ENCODE measurements at places on chromosomes 7 and 10.
A peak's percentile ranks its signal among the peaks of the same experiment; 100 is the strongest.

DNA sequence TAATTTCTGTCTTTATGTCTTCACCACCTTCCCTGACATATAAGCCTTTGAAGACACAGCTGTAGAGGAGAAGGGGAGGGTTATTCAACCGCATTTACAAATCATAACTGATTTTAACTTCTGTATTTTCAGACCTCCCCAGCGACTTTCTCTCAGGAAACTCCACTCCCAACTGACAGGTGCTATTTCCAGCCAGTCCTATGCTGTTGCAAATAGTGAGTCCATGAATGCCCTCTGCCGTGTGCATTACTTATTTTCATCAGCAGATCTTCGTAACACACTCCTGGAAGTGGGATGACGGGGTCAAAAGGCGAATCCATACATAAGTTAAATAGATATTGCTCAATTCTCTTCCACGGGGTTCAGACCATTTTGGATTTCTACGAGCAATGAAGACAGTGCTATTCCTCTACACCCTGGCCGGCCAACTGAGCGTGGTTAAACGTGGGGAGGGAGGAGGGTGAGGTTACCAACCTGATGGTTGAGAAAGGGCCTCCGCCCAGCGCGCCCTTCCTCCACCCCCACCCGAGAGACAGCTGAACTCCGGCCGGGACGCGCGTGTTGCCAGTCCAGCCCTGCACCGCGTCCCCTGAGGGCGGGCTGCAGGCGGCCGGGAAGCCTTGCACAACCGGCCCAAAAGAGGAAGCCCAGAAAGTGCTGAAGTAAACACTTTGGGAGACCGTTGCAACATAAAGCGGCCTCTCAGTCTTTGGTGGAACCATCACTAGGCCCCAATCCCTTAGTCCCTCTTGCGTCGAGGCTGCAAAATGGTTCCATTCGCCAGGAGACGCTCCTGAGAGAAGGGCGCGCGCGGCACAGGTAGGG is at the start of gene APBB1IP:
Gene APBB1IP (plus strand): TSS at position 705 of the 825 bp plus-strand sequence. CDS start 53,986 bp downstream, outside the sequence.
- peak; percentile 76 for DNase-seq

DNA sequence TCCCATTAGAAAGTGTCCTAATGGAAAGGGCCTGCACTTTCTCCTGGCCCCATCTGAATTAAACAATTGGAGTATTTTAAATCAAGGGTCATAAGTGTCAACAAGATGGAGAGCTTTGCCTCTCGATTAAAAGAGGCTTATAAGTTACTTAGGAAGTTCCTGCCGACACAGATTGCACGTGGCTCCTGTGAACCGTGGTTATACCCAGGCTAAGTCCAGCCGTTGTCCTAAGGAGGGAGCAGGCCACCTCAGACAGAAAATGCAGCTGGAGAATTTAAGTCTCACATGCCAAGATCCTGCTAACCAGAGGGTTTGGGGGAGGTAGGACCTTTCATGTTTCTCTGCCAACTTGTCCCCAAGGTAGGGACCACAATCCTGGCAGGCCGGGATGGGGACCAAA is 626.5 kb upstream of the GALNT17 start:
- no peak for DNase-seq

DNA sequence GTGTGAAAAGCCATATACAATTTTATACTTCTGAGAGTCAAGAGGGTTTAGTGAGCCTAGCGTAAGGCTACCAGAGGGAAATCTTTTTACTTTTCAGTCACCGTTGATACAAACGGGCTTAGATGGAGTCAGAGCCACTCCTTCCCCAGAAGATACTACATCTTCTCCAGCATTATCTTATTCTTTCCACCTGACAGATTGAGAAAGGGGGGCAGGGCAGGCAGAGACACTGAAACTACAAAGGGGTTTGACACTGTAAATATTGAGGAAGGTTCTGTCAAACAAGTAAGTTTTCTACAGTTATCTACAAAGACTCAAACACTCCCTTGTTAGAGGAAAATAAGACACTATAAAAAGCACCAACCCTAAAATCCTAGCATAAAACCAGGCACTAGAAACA is 100.0 kb downstream of the RELN start:
- no peak for DNase-seq

GRCh38 chr10:2837674-2838073 is 229.7 kb upstream of the PFKP start:
- DNase-seq, result no peak

- no peak for DNase-seq
Measured at GRCh38 chr10:78038105-78038504, 4.4 kb downstream of the RPS24 start.

GRCh38 chr7:148230296-148230695 is 360.3 kb upstream of the C7orf33 start:
- no peak for DNase-seq

DNA sequence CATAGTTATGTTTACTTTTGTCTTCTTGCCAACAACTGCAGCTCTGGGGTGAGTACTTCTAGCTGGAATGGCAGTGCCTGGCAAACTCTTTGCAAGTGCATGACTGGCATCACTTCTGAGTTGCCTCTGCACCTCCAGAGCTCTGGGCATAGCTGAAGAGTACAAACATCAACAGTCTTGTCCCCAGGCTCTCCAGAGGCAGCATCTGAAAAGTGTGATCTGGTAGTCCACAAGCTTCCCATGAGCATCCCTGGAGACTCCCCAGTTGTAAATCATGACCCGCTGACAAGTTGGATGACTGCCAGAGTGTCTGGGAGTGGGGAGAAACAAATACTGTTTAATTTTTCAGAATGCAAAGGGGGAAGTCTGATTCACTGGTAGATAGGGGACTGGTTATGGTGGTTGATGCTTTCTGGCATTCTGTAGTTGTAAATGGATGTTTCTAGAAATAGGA is 138.9 kb upstream of the CDK13 start:
- DNase-seq, result no peak

- no peak for DNase-seq
Measured at GRCh38 chr10:29257106-29257783, 31.6 kb upstream of the LYZL1 start.

GRCh38 chr7:91286432-91286831 is 22.2 kb downstream of the FZD1 start:
- no peak for DNase-seq

DNA sequence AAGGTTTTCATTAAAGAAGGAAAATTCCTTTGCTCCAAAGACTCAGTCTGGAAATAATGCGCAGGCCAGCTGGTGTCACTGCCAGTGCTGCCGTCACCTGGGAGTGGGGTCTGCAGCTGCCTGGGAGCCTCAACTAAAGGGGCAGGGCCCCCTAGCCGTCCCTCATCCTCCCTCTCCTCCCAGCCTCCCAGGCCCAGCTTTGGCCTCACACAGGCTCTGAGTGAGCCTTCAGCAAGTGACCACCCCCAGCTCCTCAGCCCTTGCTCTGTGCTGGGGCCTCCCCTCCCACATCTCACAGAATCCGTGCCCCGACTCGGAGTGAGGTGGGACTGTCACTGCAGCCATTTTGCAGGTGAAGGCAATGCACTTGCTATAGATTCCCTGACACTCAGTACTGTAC is 11.1 kb upstream of the RET start:
- DNase-seq, result no peak

DNA sequence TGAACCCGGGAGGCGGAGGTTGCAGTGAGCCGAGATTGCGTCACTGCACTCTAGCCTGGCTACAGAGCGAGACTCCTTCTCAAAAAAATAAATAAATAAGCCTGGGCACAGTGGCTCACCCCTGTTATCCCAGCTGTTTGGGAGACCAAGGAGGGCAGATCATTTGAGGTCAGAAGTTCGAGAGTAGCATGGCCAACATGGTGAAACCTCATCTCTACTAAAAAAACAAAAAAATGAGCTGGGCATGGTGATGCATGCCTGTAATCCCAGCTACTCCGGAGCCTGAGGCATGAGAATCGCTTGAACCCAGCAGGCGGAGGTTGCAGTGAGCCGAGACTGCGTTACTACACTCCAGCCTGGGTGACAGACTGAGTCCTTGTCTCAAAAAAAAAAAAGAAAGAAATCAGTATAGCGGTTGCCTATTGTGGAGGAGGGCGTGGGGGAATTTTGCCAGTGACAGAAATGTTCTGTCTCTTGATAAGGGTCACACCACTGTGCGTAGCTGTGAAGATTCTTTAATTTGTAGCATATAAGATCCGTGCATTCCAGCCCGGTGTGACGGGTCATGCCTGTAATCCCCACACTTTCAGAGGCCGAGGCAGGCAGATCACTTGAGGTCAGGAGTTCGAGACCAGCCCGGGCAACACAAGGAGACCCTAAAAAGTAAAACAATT is 17.9 kb upstream of the EIF3B start:
- DNase-seq, result no peak

DNA sequence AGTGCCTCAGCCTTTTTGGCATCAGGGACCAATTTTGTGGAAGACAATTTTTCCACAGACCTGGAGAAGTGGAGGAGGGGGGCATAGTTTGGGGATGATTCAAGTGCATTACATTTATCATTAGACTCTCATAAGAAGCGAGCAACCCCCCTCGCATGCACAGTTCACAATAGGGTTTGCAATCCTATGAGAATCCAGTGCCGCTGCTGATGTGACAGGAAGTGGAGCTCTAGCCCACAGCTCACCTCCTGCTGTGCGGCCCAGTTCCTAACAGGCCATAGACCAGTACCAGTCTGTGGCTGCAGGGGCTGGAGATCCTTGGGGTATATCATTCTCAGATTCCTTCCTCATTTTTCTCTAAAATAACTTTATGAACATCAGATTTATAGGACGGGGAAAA is 50.8 kb downstream of the ATAD1 start:
- DNase-seq, result no peak

DNA sequence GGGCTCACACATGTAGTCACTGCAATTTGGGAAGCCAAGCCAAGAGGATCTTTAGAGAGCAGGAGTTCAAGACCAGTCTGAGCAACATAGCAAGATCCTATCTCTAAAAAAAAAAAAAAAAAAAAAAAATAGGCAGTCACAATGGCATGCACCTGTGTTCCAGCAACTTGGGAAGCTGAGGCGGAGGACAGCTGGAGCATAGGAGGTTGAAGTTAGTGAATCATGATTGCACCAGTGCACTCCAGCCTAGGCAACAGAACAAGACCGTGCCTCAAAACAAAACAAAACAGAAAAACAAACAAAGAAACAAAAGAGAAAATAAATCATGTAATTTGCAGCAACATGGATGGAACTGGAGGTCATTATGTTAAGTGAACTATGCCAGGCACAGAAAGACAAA is 33.6 kb upstream of the BICC1 start:
- no peak for DNase-seq

DNA sequence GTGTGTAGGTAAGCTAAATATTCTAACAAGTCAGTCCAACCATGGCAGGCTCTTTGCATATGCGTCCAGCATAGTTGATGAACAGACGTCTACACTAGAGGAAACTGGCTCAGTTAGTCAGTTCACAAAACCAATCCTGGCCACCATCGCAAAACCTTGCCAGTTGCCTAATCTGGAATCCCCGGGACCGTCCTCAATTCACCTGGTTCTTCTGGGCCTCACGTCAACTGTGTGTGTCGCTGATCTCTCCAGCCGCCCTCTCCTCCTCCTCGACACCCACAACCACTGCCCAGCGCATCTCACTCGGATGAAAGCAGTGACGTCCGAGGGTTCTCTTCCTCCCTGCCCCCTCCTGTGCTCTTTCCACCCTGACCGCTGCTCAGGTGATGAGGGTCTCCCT is 217.8 kb upstream of the SH2B2 start:
- no peak for DNase-seq

- DNase-seq, result no peak
Measured at GRCh38 chr10:125284875-125285597, 124.7 kb upstream of the CTBP2 start.

DNA sequence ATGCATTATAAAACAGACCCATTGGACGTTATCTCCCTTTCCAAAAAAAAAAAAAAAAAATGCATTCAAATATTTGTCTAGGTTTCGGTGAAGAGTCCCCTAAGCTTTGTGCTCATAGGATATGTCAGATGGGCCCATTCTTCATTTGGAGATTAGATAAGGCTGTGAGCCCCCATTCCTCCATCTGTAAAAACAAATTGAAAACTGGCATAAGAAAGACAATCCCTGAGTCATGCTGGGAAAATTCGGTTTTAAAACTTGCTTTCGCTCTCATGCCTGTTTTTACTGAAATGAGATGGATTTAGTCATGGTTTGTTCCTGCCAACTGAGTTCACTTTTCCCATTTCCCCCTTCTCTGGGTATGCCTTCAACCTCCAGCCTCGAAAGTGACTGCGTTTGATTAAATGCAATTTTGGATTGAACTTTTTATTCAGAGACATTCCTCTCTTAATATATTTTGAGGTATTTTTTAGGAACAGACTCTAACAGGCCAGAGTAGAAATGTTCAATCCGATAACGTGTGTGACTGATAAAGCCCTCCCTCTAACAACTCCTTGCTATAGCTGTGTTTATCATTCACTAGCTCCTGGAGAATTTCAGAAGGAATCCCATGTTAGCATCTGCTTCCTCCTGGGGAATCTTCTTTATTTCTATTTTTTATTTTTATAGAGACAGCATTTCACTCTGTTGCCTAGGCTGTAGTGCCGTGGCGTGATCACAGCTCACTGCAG is 190.9 kb upstream of the LYZL2 start:
- DNase-seq, result no peak

- DNase-seq, result peak; percentile 33
Measured at GRCh38 chr10:14723052-14723689, 51.5 kb downstream of the FAM107B start.

GRCh38 chr10:32548208-32548607 is 102.3 kb downstream of the CCDC7 start:
- no peak for DNase-seq

GRCh38 chr7:19020062-19020461 is 97.4 kb downstream of the TWIST1 start:
- DNase-seq, result no peak

DNA sequence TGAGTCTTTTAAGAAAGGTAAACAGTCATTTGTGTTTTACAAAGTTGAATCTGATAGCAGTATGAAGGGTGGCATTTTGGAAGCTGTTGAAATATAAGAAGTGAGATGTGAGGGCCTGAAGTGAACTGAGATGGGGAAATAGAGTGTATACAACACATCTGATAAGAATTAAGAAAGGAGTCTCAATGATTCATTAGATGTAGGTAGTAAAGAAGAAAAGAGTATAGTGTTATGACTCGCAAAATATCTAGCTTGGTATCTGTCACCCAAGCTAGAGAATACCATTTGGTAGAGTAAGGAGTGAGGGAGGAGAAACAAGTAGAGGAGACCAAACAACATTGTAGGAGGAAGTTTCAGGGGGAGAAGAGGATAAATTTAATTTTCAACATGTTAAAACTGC is 5.3 kb downstream of the PTPN12 start:
- no peak for DNase-seq

- DNase-seq, result no peak
Measured at GRCh38 chr7:83695128-83695960, 46.4 kb upstream of the SEMA3E start.

DNA sequence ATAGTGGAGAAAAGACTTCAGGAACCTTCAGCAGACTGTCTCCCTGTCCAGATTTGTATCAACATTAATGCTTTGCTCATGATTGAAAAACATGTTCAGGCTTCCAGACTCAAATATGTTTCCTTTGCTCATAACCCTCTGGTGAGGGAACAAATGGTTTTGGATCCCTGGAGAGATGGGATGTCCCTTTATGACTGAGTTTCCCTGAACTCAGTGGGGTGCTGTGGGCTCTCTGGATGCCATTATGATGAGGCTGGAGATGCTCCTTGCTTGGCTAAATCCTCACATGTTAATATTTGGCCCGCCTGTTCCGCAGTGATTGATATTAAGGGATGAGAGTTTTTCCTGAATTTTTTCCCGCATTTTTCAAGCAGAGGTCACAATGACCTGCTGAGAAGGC is 749.4 kb downstream of the SUGCT start:
- DNase-seq, result no peak

- no peak for DNase-seq
Measured at GRCh38 chr10:108872854-108873253, 1050.5 kb downstream of the XPNPEP1 start.
